CD4-positive, alpha-beta T cell (primary cell): ENCODE measurements at places on chromosomes 7 and 10.
A peak's percentile ranks its signal among the peaks of the same experiment; 100 is the strongest.

- no peak for DNase-seq
Observed at GRCh38 chr7:139727151-139727705, 50.6 kb downstream of the HIPK2 start.

DNA sequence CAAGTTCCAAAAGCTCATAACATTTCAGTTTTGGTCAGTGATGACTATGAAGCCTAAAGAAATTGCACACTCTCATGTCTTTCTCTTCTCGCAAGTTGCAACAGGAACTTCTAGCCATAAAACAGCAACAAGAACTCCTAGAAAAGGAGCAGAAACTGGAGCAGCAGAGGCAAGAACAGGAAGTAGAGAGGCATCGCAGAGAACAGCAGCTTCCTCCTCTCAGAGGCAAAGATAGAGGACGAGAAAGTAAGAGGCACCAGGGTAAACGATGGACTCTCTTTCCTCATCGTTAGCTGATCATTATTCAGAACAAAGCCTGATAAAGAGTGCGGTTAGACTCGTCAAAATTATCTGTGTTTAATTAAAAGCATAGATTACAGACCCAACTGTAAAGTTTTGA is 94.7 kb downstream of the HDAC9 start:
- no peak for DNase-seq

GRCh38 chr7:46900312-46901263 is 681.3 kb downstream of the TNS3 start:
- DNase-seq = no peak

DNA sequence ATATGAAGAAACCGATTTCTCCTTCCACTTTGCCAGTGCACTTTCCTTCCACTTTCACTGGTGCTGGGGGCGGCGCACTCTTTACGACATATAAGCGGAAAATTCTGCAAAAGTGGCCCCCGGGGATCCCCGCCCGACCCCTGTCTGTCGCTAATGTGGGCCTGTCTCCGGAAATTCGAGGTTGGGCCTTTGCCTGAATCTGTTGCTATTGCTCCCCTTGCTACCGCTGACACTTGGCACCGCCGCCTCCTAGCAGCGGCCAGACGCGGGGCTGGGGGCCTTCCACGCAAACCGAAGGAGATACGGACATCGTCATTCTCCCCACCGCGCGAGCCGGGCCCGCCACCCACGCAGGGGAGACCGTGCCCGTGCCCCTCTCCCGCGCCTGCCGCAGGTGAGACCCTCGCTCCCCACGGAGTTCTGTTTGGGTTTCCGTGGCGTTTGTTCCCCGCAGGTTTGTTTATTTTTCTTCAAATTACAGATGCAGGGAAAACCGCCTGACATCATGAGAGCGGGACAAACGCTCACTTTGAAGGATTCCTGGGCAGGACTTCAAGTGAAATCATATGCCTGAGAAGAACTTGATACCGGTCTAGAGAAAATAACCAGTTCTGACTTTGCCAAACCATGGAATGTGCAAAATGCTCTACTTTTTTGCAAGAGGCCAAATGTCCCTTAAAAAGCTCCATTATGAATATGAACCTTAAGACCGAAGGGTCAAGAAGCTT is 5.0 kb downstream of the TWIST1 start:
- no peak for DNase-seq

GRCh38 chr7:28182071-28182471 is 1.5 kb upstream of the JAZF1 start:
- no peak for DNase-seq

GRCh38 chr7:18145160-18145559 is 117.5 kb upstream of the PRPS1L1 start:
- DNase-seq = no peak

DNA sequence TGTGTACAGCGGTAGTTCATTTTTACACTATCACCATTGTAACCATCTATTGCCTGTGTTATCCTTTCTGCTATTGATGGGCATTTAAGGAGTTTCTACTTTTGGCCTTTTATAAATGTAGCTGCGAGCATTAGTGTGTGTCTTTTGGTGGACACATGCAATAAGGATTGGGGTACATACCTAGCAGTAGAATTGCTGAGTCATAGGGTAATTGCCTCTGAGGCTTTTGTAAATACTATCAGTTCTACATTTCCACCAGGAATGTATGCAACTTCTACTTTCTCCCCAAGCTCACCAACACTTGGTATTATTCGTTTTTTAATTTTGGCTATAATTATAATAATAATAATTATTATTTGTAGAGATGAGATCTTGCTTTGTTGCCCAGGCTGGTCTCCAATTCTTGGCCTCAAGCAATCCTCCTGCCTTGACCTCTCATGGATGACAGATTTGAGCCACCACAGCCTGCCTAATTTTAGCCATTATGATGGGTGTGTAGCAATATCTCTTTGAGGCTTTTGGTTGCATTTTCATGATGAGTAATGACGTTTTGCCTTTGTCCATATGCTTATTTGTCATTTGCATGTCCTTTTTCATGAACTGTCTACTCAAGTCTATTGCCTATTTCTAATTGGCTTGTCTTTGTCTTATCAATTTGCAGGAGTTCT is 277.0 kb downstream of the ACTR3B start:
- no peak for DNase-seq

GRCh38 chr10:68231106-68231816 is 652 bp downstream of the ATOH7 start:
- peak; percentile 12 for DNase-seq

GRCh38 chr10:104286939-104287338 is 18.0 kb downstream of the GSTO2 start:
- no peak for DNase-seq

GRCh38 chr7:34569975-34570699 is 87.9 kb upstream of the NPSR1 start:
- no peak for DNase-seq

DNA sequence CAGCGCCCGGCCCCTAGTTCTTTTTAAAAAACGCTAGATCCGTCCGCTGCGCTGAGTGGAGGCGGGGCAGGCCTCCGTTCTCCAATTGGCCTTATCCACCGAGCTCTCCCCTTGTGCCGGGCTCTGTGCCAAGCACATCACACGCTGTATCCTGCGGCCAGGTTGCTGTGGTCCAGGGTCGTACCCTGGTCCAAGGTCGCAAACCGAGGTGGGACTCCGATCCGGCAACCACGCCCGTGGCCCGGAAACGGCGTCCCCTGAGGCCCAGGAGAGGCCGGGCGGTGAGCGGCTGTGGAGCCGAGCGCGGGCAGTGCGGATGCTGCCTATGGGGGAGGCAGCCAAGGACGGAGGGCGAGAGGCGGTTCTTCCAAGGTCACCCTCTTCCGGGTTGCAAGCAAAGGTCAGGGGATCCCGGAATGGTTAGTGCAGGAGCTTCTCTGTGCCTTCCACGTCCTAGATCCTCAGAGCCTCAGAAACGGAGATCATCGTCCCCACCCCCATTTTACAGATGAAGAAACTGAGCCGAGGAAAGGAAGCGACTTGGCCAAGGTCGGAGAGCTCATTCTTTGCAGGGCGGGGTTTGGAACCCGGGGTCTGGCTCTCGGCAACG is 72.4 kb upstream of the LRRC4 start:
- peak; percentile 31 for DNase-seq

DNA sequence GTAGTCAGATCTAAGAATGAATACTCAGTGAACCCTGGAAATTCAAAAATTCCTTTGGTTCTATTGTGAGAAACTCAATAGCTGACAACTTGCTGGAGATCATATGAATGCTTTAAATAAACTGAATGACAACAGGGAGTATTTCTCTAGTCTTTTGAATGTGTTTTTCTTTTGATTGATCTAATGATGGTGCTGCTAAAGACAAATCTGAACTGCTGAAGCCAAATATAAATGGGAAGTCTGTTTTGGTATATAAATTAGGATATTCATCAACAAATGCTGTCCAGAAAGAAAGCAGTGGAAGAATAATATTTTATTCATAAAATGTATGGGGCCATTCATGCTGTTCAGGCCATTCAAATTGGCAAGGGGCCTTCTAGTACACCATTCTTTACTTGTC is 79.4 kb downstream of the ITGB1 start:
- no peak for DNase-seq

GRCh38 chr7:3043544-3044371 is at the start of gene CARD11:
TSS of gene CARD11 (minus strand) at chr7:3043867. CDS start at chr7:2958506, 85,361 bp downstream.
- peak; percentile 50 for DNase-seq

DNA sequence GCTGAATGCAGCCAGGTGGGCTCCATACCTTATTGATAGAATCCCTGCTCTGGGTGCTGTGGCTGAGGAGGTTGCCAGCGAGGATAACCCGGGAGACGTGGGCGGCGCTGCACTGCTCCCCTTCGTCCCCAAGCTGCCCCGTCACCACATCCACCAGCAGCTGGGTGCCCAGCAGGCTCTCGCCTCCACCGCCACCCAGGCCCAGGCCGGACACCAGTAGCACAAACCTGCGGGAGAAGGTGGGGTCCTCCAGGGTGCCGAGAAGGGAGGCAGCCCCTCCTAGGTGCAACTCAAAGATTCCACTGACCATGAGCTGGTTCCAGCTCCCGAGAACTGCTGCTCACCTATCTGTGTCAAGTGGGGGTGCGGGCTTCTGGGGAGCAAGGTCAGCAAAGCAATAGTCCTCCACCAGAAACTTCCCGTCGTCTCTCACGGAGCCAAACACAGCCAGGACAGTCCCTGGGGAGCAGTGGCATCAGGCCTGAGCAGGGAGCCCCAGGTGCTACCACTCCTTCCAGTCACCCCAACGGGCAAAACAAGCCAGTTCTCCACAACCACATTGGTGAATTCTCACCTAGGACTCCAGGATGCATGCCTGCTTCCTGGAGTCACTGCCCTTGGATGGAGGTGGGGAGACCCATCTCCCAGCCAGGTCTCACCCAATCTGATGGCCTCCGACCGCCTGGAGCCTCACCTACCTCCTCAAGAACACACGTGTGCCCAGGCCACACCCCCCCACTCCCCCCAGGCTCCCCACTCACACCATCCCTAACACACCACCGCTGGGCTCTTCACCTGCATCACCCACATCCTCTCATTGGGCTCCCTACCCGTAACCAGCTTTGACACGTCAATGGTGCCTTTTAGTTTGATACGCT is 6.3 kb downstream of the POLD2 start:
- no peak for DNase-seq

DNA sequence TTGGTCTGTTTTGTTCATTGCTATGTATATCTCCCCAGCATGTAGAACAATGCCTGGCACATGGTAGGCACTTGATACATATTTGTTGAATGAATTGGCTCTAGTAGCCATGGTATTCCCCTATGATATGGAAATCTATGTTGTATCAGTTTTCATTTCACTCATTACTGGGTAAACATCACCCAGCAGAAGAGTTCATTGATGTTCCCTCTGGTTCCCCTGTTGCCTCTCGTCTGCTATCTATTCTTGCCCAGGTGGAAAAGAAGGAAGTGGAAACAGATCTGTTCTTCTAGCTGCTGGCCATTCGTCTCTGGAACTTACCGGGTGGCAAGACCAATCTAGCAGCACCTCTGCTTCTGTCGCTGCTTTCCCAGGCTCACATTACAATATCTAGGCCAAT is 71.5 kb downstream of the LRRC4 start:
- DNase-seq = no peak

DNA sequence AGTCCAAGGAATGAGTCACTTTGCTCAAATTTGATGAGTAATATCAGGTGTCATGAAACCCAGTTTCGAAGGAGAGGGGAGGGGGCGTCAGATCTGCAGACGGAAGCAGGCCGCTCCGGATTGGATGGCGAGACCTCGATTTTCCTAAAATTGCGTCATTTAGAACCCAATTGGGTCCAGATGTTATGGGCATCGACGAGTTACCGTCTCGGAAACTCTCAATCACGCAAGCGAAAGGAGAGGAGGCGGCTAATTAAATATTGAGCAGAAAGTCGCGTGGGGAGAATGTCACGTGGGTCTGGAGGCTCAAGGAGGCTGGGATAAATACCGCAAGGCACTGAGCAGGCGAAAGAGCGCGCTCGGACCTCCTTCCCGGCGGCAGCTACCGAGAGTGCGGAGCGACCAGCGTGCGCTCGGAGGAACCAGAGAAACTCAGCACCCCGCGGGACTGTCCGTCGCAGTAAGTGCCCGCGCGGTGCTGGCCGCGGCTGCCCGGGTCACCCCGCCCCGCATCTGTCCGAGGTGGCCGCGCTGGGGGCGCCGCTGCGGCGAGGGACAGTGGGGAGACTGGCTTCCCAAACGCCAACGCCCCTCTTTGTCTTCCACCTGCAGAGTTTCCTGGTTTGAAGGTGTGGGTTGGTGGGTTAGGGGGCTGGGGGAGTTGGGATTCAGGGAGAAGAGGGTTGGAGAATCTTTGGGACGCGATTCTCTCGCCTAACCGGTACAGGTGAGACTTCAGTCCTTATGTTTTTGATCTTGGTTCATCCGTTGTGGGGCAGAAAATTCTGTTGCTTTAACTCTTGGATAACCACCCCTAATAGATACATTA is at the start of gene TAC1:
Gene TAC1, plus strand, starts transcription at position 351 of the 829 bp plus-strand sequence. CDS start 527 bp downstream, outside the sequence.
- no peak for DNase-seq

DNA sequence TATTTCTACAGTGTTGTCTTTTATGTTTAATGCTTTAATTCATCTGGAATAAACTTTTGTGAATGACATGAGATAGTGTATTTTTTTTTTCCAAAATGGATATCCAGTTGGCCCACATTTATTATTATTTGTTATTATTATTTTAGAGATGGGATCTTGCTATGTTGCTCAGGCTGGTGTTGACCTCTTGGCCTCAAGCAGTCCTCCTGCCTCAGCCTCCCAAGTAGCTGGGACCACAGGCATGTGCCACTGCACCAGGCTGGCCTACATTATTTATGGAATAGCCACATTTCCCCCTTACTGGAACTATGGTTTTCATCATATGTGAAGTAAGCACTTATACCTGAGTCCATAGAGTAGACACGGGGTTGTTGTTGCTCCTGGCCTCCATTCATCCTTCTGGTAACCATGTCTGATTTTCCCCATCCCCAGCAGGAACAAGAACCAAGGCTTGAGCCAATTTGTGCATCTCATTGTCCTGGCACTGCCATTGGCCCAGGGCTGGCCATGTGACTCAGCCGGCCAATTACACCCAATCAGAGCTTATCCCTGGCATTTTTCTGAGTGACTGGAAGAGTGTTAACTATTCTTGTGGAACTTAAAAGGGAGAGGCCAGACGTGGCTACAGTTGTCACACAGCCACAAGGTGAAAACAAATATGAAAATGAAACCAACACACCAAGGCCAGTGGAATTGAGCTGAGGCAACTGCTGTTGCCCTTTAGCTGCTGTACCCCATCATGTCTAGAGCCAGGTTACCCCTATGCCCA is 23.1 kb downstream of the PRF1 start:
- DNase-seq = no peak

DNA sequence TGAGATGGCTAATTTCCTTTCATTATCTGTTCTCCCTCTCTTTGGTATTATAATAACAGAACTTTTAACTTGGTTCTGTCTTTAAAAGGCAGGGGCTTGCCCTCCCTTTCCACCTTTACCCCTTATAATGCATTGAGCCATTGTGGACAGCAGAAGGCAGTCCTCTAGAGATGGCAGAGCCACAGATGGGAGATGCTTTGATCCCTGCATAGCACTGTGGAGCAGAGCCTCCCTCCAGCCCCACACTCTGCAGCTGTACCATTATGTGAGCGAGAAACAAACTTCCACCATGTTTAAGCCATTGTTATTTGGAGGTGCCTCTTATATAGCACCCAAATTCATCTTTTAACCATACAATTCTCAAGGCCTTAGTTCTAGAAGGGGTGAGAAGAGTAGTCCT is 78.4 kb downstream of the SEC23IP start:
- DNase-seq = no peak
